ENCODE measurements at places on chromosomes 4 and X. TPM values are rescaled to one million over a fixed set of nuclear protein-coding genes. Genes with fewer than 3 reads are reported as not detected.

The ALB gene
- 24.2 TPM for total RNA-seq

The BMX gene
- 1.4 TPM for total RNA-seq

The SMIM20 gene
- total RNA-seq, result 25.1 TPM

The MBTPS2 gene
- 9.6 TPM for total RNA-seq

The TCEAL6 gene
- total RNA-seq, result not detected

The TRMT10A gene
- 6.5 TPM for total RNA-seq

The CLCN4 gene
- 0.11 TPM for total RNA-seq

The CLGN gene
- total RNA-seq, result 2.7 TPM

The PCDH19 gene
- total RNA-seq, result not detected

The NDP gene
- not detected for total RNA-seq

The PCDH7 gene
- not detected for total RNA-seq

The PLP2 gene
- total RNA-seq, result 106 TPM

The SLIT2 gene
- 6.3 TPM for total RNA-seq

The SNX25 gene
- 14.4 TPM for total RNA-seq

The ZBED1 gene
- total RNA-seq, result 27.6 TPM

The VCX2 gene
- total RNA-seq, result not detected

The ADGRA3 gene
- 0.51 TPM for total RNA-seq

The PRDM8 gene
- 0.07 TPM for total RNA-seq

The LDOC1 gene
- 2.4 TPM for total RNA-seq

The TCEANC gene
- 1.9 TPM for total RNA-seq

The RAB39B gene
- 0.09 TPM for total RNA-seq

The CCKAR gene
- not detected for total RNA-seq

The CTAG1B gene
- not detected for total RNA-seq

The ENOPH1 gene
- 51.0 TPM for total RNA-seq

The AFF2 gene
- total RNA-seq, result 0.09 TPM

The RAB41 gene
- total RNA-seq, result not detected

The UCP1 gene
- not detected for total RNA-seq

The PNMA3 gene
- 1.3 TPM for total RNA-seq

The TMSB15A gene
- total RNA-seq, result not detected

The F9 gene
- total RNA-seq, result 0.11 TPM

The ERAS gene
- not detected for total RNA-seq

The FABP2 gene
- total RNA-seq, result not detected

Data from K562 (cell line).